ENCODE measurements at places on chromosomes 5 and 9. TPM values are rescaled to one million over a fixed set of nuclear protein-coding genes. Genes with fewer than 3 reads are reported as not detected.
A peak's percentile ranks its signal among the peaks of the same experiment; 100 is the strongest.

The NELFB gene
- 28.9 TPM for total RNA-seq

- no peak for DNase-seq
Measured at GRCh38 chr5:58184910-58185309, 275.0 kb downstream of the PLK2 start.

The HTR4 gene
- total RNA-seq: 0.26 TPM

- DNase-seq: no peak
Measured at GRCh38 chr9:16344343-16344742, 526.1 kb downstream of the BNC2 start.

GRCh38 chr9:22922222-22922621 lies 475.6 kb downstream of the DMRTA1 start:
- DNase-seq: no peak

The OLFML2A gene
- total RNA-seq: 40.2 TPM

DNA sequence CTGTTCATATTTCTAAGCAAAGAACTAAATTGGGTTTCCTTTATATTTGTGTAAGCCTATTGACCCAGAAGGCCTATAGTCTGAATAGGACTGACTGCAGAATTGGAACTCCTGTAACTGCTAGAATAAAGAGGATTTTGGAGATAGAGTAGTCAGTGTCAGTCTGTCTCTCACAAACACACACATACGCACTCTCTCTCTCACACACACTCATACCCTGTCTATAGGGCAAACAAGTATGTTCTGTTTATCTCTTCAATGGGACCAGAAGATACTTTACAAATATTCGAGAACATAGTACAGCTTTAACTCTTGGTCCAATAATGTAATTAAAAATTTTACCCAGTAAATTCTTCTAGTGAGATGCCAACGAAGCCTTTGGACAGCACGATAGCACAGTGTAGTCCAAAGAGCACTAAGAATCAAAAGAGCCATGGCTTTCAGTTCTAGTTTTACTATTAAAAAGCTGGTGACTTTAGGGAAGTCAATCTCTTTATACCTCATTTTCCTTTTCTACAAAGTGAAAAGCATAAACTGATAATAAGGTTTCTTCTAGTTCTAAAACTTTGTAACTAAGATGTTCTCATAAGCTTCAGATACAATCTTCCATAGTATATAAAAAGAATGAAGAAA lies 19.3 kb downstream of the ABHD17B start:
- no peak for DNase-seq

The SHC3 gene
- total RNA-seq: 2.0 TPM

The SMIM23 gene
- not detected for total RNA-seq

The TAF11L5 gene
- total RNA-seq: not detected

The VDAC1 gene
- 136 TPM for total RNA-seq

DNA sequence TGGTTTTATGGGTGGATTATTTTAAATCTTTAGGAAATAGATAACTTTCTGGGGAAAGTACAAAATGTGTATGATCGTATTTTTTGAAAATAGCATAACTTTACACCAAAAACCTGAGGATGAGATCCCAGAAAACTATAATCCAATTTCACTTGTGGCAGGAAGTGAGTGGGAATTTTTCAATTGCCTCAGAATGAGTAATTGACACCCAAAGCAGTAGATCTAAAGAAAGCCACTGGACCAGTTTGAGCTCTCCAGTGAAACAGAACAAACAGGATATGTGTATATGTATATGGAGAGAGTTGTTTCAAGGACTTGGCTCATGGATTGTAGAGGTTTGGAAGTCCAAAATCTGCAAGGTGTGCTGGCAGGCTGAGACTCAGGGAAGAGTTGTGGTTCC lies 109.2 kb upstream of the SHB start:
- no peak for DNase-seq

- no peak for DNase-seq
Measured at GRCh38 chr9:108158236-108158995, 668.8 kb upstream of the KLF4 start.

The NEURL1B gene
- total RNA-seq: 52.4 TPM

- no peak for DNase-seq
Measured at GRCh38 chr5:107243220-107243579, 427.5 kb downstream of the EFNA5 start.

DNA sequence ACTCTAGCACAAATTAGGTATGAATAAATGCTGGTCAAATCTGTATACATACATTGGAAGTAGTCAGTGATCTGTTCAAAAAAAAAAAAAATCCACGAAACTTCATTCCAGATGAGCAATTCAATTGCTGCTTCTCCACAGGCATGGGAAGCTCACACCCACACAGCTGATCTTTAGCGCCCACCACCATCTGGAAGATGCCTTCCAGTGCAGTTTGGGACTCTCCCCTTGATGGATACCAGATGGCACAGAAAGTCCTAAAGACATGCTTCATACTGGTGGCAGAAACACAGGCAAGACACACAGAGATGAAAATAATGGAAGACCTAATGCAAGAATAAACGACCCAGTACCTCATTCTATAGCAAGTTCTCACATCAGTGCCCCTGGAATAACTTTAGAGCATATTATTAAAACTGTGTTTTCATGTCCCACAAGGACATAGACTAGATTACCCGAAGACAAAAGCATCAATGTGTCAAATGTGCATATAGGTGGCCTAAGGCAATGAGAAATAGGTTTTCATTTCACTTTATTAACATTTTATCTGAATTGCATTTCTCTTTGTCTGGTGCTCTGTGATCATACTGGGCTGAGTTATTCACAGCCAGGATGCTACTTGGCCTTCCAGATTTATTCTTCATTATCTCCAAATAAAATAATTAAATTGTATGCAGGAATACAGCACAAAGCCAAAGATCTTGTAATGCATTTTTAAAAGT lies 135.4 kb upstream of the TAS2R1 start:
- DNase-seq: no peak

The SLC9A3 gene
- total RNA-seq: 2.1 TPM

The ISL1 gene
- 7.9 TPM for total RNA-seq

DNA sequence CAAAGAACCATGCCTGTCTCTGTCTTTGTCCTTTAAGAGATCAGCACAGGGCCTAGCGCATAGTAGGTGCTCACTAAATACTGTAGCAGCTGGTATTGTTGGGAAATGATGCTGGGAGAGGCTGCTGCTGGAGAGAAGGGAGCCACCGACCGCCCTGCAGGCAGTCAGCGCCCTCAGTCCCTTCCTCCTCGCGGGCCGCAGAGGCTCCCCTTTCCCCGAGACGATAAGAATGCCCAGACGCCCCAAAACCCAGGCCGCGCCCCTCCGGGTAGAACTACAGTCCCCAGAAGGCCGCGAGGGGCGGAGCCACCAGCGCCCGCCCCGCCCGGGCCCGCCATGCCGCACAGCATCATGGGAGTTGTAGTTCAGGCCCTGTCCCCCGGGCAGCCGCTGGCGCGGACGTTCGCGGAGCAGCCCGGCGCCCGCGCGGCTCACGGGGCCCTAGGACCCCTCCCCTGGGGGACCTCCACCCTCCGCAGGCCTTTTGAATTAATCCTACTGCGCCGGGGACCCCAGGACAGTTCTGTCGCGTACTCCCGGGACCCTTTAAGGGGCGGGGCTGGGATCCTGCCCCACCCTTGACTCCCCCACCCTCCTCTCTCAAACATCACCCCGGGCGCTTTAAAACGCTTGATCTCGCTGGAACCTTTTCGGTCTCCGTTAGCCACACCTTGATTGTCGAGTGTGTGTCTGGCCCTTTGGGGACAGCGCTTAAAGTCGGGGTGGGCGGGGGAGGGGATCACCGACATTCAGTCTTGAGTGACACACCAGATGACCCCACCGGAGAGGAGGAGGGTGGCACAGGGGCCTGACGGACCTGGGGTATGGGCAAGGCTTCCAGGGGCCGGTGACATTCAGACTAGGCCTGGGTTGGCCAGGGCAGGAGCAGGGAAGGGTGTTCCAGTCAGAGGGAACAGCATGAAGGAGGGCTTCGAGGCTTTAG lies 24.8 kb upstream of the IER5L start:
- DNase-seq: no peak

GRCh38 chr9:113523421-113524141 lies 60.1 kb downstream of the RGS3 start:
- no peak for DNase-seq

The MIER3 gene
- 36.6 TPM for total RNA-seq

GRCh38 chr9:72775570-72775969 lies 177.3 kb downstream of the ALDH1A1 start:
- DNase-seq: no peak

- no peak for DNase-seq
Measured at GRCh38 chr9:75229605-75230332, 141.5 kb downstream of the OSTF1 start.

DNA sequence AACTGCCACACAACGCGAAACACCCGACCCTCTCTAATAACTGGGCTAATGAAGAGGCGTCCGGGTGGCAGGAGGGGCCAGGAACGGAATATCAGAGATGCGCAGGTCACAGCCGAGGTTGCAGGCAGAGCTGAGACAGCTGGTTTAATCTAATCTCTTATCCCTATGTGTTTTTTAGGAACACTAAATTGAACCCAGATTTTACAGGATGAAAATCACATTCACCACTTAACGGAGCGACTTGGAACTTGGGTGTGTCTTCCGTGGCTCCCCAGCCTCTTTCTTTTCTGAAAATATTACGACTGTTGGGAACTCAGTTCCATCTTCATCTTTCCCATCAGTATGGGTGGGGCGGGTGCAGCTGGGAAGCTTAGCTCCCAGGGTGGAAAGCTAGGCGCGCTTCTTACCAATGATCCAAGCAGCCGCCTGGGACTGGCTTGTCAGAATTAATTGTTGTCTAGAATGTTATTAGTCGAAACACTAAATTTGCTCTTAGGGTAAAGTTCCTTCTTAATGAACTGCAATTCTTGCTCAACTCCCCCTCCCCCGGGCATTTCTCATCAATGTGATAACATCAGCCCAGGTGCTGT lies 92.5 kb downstream of the IRX2 start:
- DNase-seq: no peak

DNA sequence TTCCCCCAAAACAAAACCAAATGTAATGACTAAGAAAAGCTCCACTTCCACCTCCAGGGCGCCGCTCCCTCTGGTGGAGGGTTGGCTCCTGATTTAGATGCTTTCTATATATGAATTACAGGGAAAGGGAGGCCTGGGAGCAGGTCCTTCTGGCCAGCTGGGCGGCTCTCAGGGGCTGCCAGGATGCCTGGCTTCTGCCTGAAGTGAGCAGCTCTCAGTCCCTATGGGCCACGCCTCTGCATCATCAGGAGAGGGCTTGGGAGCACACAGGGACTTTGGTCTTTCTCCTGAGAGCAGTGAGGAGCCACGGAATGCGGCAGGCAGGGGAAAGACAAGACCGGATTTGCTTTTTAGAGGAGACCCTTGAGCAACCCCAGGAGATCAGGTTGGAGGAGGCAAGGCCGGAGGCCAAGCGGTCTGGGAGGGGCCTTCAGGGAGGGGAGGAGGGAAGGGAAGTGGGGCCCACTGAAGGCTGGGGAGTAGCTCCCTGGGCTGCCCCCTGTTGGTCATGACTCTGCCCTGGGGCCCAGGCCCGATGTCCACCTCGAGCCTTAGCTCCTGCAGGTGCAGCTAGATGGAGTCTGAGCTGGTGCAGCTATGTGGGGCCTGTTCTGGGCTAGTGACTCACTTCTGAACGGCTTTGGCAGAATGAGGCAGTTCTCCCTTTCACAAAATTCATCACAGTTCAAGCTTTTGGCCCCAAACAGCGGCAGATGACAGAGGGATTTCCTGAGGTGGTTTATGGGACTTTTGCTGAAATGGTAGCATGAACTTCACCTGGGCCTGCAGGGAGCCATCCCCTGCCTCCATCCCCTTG lies 11.3 kb upstream of the GRHPR start:
- DNase-seq: no peak

DNA sequence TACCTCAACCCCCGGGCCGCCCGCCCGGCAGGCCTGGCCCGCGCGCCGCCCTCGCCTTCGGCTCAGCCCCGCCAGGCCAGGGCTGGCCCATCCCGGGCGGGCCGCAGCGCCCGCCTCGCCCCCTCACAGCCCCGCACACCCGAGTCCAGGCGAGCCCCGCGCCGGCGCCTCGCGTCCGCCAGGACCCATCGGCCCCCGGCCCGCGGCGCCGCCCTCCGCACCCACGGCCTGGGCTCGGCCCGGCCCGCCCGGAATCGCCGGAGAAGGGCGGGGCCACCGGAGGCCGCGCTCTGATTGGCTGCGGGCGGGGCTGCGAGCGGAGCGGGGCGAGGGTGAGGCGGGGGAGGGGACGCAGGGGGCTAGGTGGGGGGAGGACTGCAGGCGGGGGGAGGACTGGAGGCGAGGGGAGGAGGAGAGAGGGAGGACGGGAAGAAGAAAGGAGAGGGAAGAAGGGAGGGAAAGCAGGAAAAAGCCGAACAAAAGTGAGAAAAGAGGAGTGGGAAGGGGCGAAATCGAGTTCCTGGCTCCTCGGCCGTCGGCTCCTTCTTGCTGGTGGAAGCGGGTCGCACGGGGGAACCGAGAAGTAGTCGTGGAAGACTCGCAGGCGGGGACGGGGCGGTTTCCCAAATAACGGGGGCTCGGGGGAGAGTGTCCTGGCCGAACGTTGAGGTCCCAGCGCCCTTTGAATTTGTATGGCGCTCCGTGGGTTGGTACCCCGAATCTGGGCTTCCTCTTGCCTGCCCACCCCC lies 472 bp upstream of the UBTD2 start:
- DNase-seq: peak; percentile 73

DNA sequence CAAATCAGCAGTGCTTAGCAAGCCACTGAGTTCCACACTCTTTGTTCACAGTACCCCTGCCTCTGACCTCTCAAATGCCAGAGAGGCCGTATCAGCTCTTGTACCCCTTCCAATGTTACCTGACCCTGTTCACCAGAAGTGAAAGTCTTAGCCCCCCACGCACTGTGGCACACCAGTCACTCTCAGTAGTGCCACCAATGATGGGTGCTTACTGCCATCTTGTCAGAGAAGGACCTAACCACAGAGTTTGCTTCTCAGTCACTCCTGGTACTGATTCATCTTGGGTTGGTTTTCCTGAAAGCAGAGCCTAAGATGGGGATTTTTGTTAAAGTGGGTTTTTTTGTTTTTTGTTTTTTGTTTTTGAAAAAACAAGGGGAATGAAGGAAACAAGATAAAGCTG lies 28.8 kb upstream of the PANK3 start:
- DNase-seq: no peak

DNA sequence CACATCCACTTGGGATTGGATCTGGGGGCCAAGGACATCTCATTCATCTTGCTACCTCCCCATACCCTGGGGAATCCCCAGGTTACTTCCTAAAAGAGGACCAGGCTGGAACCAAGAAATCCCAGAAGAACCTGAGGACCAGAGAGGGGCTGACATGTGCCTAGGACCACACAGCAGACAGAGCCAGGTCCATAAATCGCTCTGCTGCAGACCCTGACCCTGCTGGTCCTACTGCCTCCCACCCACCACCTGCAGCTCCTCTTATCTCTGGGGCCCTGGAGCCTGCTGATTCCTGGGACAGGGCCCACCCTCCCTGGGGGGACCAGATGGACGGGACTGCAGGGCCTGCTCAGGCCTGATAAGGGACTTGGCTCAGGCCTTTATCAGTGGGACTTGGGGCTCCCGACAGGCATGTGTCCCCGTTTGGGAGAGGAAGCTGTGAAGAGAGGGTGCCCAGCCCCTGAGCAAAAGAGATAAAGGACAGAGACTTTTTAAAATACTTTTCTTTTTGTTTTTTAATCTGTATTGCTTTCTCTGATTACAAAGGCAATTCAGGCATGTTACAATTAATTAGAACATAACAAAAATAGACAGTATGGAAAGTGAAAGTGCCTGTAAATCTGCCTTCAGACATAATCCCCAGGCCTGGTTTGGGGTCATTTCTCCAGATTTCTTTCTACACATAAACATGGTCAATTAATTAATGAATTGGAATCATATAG lies 101.3 kb upstream of the LARP1 start:
- DNase-seq: no peak

Measured in urinary bladder (tissue), 4 donors.